ENCODE measurements at places on chromosomes 11 and 22.

DNA sequence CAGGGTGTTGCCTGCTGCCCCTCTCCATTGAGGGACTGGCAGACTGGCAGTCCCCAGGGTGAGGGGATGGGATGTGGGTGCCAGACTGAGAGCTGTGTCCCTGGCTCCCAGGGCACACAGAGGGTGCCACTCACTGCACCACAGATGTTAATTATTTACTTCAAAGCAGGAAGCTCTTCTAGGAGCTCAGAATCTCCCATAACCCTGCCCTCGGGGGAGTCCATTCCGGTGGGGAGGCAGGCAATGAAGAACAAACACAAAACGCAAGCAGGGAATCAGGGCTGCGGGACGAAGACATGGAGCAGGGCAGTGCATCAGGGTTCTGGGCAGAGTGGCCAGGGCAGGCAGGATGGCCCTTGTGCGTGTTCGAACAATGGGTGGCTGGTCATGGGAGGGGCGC, 24.4 kb upstream of the FLRT1 start:
- H3K4me1 ChIP-seq, result peaks cover 16% of the 10 kb centered on the region
- no peak for DNase-seq
- H3K36me3 ChIP-seq, result peaks cover 5% of the 10 kb centered on the region
- no peak overlapping the region for H3K27ac ChIP-seq

DNA sequence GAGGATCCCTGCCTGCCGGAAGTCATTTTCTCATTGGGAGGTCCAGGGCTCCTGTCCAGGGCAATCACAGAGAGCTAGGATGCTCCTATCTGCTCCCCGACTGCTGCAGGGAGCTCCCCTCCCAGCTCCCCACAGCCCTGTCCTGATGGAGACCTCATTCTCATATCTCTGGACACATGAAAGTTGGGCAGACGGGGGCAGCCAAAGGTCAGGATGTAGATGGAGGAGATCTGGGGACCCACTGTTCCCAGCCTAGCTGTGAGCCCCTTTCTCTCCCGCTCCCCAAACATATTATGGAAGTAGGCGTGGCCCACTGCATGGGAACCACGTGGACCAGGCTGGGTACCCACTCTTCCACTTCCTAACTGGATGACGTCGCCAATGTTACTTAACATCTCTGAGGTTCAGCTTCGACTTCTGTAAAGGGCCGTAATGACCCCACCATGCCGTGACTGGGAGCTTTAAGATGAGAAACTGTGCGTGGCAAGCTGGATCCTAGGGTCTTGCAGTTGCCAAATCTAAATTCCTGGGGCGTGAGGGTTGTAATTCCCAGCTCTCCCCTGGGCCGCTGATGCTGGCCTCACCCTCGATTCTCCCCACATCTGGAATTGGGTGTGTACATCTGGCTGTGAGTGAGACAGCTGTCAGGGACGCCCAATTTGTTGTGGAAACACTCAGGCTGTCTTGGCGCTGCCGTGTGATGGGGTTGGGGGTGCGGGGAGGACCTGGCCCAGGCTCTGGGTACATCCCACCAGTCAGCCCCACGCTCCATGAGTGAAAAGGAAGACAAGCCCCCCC, 1.8 kb downstream of the CDC42EP2 start:
- H3K36me3 ChIP-seq, result no peaks in the 10 kb centered on the region
- DNase-seq, result no peak
- H3K4me3 ChIP-seq, result peak overlapping the region; percentile 80

DNA sequence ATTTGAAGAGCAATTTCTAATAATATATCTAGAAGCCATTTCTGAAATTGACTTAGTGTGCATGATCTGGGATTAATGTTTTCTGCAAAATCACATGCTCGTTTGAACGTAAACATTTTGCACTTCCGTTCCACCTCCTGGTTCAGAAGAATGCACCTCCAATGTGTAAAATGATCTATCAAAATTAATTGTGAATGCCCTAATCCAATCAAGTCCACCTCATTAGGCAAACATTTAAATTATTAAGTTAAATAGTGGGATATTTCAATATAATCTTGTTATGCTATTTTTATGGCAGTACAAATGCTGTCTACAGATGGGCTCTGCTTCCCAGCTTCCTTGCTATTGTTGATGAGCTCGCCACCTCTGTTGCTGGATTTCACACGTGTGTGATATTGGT, 542.5 kb downstream of the INSC start:
- no peak for DNase-seq
- H3K27me3 ChIP-seq, result peaks cover 11% of the 10 kb centered on the region
- no peak overlapping the region for H3K27ac ChIP-seq
- H3K4me3 ChIP-seq, result no peak overlapping the region
- no peaks in the 10 kb centered on the region for H3K36me3 ChIP-seq

GRCh38 chr11:77003963-77004362, 30.2 kb upstream of the B3GNT6 start:
- peaks cover 5% of the 10 kb centered on the region for H3K4me1 ChIP-seq
- no peak overlapping the region for H3K27ac ChIP-seq
- peaks cover 3% of the 10 kb centered on the region for H3K36me3 ChIP-seq
- no peak overlapping the region for H3K4me3 ChIP-seq
- no peaks in the 10 kb centered on the region for H3K27me3 ChIP-seq
- DNase-seq, result no peak

DNA sequence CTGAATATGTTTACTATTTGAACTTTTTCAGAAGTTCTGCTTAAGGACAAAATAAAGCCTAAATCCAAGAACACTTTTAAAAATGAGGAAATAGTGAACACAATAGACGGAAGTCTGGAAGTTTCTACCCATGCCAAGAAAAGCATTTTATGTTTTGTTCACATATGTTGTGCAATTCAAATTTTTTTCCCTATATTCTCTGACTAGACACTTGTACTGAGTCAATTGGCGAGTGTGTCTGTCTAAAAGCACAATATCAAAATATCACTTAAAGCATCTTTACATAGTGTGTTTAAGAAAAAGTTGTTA, 29.2 kb downstream of the INCENP start:
- DNase-seq, result no peak
- no peak overlapping the region for H3K4me3 ChIP-seq
- peaks cover 17% of the 10 kb centered on the region for H3K36me3 ChIP-seq
- H3K4me1 ChIP-seq, result no peaks in the 10 kb centered on the region
- no peaks in the 10 kb centered on the region for H3K27me3 ChIP-seq

GRCh38 chr22:47450876-47451475, 688.5 kb downstream of the TBC1D22A start:
- no peak overlapping the region for H3K27ac ChIP-seq
- H3K27me3 ChIP-seq, result no peaks in the 10 kb centered on the region
- H3K4me3 ChIP-seq, result no peak overlapping the region
- no peaks in the 10 kb centered on the region for H3K4me1 ChIP-seq
- peaks cover 3% of the 10 kb centered on the region for H3K36me3 ChIP-seq
- no peak for DNase-seq

GRCh38 chr11:64035576-64035975, at the start of gene FLRT1:
Gene FLRT1, plus strand, starts transcription at chr11:64035931. Its CDS starts 80,337 bp downstream, at chr11:64116268.
- peak within 1 kb of the TSS; percentile 80 for H3K4me3 ChIP-seq
- peaks cover 25% of the 10 kb centered on the region for H3K27me3 ChIP-seq
- H3K4me1 ChIP-seq, result peaks cover 5% of the 10 kb centered on the region
- H3K36me3 ChIP-seq, result no peaks in the 10 kb centered on the region
- H3K27ac ChIP-seq, result no peak within 1 kb of the TSS

DNA sequence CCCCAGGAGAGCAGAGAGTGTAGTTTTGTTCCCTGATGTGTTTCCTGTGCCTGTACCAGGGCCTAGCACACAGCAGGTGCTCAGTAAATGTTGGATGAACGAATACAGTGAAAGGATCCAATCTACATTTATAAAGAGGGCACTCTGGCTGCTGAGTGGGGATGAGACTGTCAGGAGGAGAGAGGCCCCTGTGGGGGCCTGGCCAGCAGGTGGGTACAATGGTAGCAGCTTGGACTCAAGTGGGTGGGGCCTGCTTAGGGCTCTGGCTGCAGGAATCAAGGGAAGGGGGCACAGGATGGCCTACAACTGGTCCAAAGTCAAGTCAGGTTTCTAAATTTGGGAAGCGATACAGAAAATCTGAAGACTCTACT, 156.6 kb upstream of the GRK3 start:
- H3K4me1 ChIP-seq, result peaks cover 33% of the 10 kb centered on the region
- no peaks in the 10 kb centered on the region for H3K27me3 ChIP-seq
- H3K36me3 ChIP-seq, result no peaks in the 10 kb centered on the region
- H3K4me3 ChIP-seq, result no peak overlapping the region
- no peak overlapping the region for H3K27ac ChIP-seq

- no peaks in the 10 kb centered on the region for H3K27me3 ChIP-seq
- H3K4me3 ChIP-seq, result no peak overlapping the region
- H3K4me1 ChIP-seq, result no peaks in the 10 kb centered on the region
- H3K36me3 ChIP-seq, result no peaks in the 10 kb centered on the region
- no peak for DNase-seq
- H3K27ac ChIP-seq, result no peak overlapping the region
These were observed 31.9 kb downstream of the PPP2R1B start for GRCh38 chr11:111734101-111734953.

DNA sequence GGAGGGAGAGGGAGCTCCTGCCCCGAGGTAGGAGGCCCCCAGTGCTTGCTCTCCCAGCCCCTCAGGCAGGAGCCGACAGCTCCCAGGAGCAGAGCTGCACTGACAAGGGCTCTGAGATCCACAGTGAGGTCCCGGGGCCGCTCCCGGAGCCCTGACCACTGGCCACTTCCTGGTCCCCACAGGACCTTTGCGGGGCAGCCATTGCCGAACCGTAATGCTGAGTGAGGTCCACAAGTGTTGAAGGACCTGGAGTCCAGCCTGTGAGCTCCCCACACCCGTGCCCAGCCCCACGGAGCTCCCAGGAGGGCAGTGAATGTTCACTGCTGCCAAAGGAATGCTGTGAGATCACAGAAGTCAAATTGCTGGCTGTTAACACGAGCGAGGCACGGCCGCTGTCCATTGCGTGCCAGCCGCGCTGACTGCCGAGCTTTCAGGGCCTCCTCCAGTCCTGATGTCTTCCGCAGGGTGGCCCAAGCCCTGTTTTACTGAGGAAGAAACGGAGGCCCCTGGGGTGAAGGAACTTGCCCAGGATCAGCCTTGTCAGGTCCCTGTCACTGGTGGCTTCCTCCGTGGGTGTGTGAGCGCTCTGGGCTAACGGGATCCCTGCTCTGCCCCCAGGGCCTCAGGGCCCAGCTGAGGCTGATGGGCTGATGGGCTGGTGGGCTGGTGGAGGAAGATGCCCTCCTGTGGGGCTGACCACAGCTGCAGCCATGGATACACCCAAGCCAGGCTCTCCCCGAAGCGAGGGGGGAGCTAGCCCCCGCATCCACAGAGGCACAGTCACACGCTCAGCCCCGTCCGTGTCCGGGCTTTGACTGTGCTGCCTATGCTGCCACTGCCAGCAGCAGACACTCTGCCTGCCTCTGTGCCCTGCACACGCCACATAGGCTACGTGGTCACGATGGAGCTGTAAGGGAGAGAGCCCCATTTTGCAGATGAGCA, 70.8 kb downstream of the WNT7B start:
- H3K27me3 ChIP-seq, result peaks cover 9% of the 10 kb centered on the region
- H3K4me1 ChIP-seq, result no peaks in the 10 kb centered on the region
- no peak overlapping the region for H3K27ac ChIP-seq
- H3K4me3 ChIP-seq, result no peak overlapping the region

DNA sequence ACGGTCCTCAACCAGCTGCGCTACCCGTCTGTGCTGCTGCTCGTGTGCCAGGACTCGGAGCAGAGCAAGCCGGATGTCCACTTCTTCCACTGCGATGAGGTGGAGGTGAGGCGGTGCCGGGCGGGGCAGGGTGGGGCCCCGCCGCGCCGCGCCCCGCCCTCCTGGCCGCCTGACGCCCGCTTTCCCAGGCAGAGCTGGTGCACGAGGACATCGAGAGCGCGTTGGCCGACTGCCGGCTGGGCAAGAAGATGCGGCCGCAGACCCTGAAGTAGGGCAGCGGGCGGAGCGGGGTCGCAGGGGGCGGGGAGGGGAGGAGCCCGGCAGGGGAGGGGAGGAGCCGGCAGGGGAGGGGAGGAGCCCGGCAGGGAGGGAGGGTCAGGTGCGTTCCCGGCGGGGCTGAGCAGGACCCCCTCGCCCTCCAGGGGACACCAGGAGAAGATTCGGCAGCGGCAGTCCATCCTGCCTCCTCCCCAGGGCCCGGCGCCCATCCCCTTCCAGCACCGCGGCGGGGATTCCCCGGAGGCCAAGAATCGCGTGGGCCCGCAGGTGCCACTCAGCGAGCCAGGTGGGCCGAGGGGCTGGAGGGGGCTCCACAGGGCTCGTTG, 14.7 kb downstream of the EPS8L2 start:
- peak overlapping the region; percentile 69 for H3K4me3 ChIP-seq
- H3K27me3 ChIP-seq, result peaks cover 25% of the 10 kb centered on the region
- peaks cover 16% of the 10 kb centered on the region for H3K4me1 ChIP-seq
- DNase-seq, result no peak

DNA sequence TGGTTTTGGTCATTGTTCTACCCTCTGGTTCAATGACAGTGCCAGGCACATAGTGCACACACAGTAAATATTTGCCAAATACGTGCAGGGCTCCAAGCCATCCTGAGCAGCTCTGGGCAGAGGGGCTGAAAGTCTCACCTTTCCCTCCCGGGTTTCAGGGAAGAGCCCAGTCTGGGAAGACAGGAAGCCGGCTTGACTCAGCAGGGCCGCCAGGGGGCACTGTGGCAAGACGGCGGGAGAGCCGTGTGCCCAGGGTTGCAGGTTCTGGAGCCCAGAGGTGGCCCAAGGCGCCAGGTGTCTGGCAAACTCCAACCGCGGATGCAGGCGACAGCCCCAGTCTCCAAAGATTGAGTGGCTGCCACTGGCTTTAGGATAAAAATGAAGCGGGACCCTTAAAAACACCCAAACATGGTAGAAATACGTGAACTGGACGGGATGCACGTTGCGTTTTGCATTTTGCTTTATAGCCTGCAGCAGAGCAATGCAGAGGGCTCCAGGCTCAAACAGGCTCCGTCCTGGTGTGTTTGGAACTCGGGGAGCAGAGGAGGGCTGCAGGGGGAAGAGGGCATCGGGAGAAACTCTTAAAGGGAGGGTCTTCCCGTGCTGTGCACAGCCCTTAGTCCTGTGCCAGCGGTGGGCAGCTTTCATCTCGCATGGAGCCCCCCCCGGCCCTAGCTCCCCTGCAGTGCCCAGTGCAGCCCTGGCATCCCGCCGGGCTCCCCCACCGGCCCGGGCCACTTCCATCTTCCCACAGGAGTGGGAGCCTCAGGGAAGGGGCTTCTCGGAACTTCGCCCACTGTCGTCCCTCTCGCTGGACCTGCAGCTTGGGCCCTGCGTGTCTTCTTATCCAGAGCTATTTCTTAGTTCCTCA, 10.7 kb downstream of the KRTAP5-5 start:
- H3K36me3 ChIP-seq, result no peaks in the 10 kb centered on the region
- H3K27me3 ChIP-seq, result peaks cover 5% of the 10 kb centered on the region
- DNase-seq, result peak; percentile 29
- H3K4me1 ChIP-seq, result no peaks in the 10 kb centered on the region
